Cerebellum (tissue), 4 donors: ENCODE measurements at places on chromosomes 6 and 20. TPM values are rescaled to one million over a fixed set of nuclear protein-coding genes. Genes with fewer than 3 reads are reported as not detected.

DNA sequence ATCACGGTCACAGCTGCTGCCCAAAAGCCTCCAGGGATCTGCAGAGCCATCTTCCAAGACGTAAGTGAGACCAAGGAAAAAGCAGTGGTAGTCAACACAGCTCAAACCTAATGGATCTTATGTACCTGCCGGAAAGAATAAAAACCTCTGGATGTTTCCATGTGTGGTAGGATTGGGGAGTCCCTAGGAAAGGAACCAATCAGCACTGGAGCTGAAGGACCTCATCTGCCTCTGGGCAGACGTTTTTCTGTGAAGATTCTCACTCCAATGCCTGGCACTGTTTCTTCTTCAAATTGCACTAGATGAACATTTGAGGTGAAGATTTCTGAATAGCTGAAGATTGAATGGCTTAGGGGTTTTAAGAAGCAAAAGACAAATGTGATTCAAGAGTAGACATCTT, at the start of gene HLA-DQB2:
Gene HLA-DQB2 (minus strand): TSS at position 112 of the 400 bp plus-strand sequence. CDS start 62 bp downstream, at position 50.
- peak; percentile 3 for DNase-seq

DNA sequence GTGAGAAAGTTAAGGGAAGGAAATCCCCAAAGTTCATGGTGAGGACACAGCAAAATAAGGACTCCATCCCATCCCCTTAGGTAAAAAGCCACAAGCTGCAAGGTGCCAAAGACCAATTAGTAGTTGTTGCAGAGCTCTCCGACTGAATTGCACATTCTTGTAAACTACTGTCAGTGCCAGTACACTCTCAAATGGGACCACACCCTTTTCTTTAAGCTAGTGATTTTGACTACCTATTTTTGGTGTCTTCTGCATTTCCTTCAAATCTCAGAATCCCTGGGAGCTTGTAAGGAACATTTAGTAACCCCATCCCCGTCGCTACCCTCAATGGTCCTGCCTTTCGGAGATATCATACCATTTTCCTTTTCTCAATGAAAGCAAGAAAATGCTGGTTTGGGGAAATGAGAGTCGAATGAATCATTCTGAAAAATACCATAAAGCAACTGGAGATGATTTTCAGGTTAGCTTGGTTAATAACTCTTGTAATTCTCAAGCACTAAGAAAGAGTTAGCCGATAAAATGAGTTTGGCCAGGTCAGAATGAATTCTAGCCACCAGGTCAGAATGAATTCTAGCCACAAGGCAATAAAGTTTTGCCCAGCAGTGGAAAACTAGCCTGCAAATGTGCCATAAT, 5.2 kb upstream of the HMGN3 start:
- no peak for DNase-seq

DNA sequence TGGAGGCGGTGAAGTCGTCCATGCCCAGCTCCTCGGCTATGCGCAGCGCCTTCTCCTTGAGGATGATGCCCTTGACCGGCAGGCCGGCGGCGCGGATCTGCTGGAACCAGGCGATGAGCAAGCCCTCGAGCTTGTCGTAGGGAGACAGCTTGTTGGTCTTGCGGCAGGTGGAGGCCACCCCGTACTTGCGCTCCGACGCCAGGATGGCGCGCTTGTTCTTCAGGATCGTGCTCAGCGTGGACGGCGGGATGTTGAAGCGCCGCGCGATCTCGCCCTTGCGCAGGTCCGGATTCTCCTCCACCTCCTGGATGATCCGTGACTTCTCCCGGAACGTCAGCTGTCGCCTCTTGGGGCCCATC, 435 bp downstream of the CENPB start:
- DNase-seq = peak; percentile 37

DNA sequence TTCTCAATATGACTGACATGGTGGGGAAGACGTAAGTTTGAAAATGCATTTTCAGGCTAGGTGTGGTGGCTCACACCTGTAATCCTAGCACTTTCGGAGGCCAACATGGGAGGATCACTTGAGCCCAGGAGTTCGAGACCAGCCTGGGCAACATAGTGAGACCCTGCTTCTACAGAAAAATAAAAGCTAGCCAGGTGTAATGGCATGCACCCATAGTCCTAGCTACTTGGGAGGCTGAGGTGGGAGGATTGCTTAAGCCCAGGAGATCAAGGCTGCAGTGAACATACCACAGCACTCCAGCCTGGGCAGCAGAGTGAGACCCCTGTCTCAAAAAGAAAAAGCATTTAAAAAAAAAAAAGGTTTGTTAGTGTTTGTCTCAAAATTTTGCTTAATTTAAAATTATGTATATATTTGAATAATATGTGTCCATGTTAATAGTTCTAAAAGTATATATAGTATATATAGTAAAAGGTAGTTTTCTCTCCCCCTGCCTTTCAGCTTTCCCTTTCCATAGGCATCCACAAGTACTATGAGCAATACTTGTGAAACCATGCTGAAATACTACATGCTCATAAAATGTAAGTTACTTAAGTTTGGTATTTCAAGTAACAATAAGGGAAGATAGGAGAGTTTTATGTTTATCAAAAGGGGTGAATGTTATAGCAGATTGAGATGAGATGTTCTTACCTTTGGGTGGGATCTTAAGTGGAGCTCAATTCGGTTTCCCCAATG, 15.1 kb downstream of the PTPRA start:
- DNase-seq = no peak

DNA sequence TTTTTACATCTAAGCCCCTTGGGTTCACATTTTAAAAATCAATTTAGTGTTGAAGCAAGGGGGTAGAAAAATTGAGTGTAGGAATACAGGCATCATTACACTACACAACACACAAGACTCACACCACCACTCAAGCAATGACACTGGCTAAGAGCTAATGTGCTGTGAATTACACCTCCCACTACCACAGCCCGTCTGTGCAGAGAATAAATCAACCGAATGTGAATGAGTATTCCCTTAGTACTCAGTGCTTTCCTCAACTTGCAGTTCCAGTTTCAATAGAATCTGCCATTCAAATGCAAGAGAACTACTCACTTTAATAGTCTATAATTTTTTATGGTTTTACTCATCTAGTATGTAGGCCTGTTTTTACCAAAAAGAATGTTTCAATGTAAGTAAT, 114.4 kb downstream of the PDSS2 start:
- DNase-seq = no peak

GRCh38 chr6:51283723-51284355, 465.2 kb downstream of the TFAP2B start:
- no peak for DNase-seq

GRCh38 chr6:45917439-45917838, 98.2 kb downstream of the CLIC5 start:
- no peak for DNase-seq

DNA sequence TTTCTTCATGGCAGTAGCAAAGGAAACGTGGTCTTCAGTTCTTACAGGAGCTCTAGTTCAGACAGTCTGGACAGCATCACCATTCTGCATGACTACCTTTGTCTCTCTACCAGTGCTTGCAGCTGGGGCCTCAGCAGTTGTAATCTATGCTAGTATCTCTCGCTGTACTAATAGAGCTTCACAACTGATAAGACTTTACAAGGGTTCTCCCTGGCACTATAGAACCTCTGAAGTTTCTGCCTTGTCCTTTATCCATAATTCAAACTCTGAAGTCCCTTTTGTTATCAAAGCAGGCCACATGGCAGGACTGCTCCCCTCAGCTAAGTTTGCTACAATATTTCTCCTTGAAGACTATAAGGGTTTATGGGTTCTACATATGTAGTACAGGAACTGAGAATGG, 842.1 kb upstream of the ADGRB3 start:
- no peak for DNase-seq

DNA sequence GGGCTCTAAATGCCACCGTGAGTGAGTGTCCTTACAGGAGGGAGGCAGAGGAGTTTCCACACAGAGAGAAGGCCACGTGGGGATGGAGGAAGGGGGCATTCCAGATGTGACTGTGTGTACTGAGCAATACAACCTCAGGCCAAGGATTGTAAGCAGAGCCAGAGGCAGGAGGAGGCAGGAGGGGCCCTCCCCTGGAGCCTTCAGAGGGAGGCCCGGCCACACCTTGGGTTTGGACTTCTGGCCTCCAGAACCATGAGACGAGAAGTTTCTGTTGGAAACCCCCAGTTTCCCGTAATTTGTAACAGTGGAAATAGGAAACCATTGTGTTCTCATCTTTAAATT, 9.3 kb upstream of the KIF25 start:
- no peak for DNase-seq

GRCh38 chr6:165055231-165055630, 254.2 kb downstream of the C6orf118 start:
- DNase-seq = no peak

- no peak for DNase-seq
Observed at GRCh38 chr6:32187009-32187709, 2.8 kb downstream of the PBX2 start.

DNA sequence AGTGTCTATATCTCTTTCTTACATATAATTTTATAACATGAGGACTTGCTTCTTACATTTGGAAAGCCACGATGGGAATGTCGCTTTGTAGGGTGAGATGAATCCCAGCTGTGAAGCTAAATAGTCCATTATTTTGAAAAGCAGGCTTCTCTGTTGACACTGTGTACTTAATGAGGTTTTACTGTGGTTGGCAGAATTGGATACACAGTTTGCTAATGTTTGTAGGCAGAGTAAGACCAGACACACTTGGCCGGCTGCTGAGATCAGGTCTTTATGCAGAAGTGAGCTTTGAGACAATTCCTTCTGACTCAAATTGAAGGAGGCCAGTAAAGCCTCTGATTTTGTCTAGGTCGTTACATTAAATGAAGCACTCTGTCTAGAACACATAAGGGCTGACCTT, 93.0 kb downstream of the NDUFAF5 start:
- no peak for DNase-seq

GRCh38 chr20:61065853-61066252, 186.2 kb upstream of the CDH4 start:
- no peak for DNase-seq

DNA sequence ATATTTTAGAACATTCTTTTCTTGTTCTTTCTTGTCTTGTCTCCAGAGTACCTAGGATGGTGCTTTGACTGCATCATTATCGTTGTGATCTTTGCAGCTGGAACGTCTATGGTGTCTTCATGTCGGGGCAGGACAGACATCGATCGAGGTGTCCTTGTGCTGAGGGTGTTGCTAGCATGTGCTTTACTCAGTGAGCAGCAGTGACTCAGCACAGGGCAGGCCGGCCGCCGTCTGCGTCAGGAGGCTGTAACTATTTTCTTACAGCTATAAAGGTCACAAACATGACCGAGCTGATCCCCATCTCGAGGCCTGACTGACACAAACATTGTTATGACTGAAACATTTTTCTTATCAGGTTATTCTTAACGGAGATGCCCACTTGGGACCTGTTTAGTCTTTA, 14.9 kb upstream of the CTCFL start:
- DNase-seq = no peak

DNA sequence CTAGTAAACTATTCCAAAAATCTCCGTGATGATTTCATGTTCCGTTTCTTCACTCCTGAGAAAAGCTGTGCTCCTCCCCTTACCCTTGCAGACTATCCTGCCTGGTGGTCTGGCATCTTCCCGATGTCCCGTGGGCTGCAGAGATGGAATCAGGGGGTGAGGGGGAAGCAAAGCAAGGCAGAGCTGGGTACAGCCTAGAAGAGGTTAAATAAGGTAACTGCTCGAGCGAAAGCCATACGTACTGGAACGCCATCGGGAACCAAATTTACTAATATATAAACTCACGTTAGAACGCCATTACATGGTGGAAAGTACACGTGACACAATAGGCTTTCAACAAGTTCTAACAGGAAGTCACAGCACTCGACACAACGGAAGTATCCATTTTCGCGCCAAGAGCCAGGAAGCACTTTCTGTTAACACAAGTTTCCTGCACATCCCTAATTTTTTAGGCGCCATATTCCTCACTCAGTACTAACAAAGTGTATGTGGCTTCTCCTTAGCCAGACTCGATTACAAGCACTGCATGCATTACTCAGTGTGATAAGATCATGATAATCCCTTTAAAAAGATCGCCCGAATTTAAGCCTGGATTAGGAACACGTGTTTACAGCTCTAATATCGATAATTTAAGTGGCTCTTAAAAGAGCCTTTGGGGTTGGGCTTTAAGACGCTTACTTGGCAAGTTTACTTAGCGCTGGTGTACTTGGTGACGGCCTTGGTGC, 101.6 kb upstream of the PRSS16 start:
- no peak for DNase-seq

DNA sequence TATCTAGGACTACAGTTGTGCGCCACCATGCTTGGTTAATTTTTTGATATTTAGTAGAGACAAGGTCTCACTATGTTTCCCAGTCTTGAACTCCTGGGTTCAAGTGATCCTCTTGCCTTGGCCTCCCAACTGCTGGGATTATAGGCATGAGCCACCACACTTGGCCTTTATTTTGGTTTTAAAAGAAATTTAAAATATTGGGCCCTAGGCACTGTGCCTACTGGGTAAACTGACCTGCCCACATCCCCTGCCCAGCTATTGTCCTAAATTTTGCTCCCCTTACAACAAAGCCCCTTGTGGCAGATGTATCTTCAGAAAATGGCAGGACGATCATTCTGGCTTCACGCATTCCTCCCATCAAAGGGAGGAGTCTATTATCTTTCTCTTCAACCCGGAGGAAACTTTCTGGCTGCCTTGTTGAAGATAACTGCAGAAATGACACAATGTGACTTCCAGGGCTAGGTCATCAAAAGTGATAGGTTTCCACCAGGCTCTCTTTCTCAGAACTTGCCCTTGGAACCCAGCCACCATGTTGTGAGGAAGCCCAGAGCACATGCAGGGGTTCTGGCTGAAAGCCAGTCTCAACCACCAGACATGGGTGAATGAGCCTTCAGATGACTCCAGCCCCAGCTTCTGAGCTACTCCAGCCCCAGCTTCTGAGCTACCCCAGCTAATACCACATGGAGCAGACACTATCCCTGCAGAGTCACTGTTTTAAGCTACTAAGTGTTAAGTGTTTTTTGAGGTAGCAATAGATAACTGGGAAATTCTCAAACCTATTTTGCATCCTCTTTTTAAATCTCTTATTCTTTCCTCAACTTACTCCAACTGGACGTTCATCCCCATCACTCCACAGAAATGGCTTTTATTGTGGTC, 4.6 kb upstream of the GUCA1B start:
- DNase-seq = no peak

Gene EGFL8
- 7.5 TPM for total RNA-seq

Gene PRICKLE4
- 2.4 TPM for total RNA-seq

Gene ENPP1
- total RNA-seq = 1.6 TPM

Gene DDR1
- 139 TPM for total RNA-seq

Gene ITPR3
- total RNA-seq = 5.2 TPM

Gene YWHAB
- total RNA-seq = 98.7 TPM

Gene CABLES2
- 5.4 TPM for total RNA-seq

Gene RIMS1
- 247 TPM for total RNA-seq

Gene CLVS2
- 35.0 TPM for total RNA-seq

Gene HLA-DRB5
- total RNA-seq = not detected
